ENCODE measurements at places on chromosomes 2 and 18. TPM values are rescaled to one million over a fixed set of nuclear protein-coding genes. Genes with fewer than 3 reads are reported as not detected.

- no peak for DNase-seq
Observed at GRCh38 chr2:175277772-175278171, 96.3 kb upstream of the ATP5MC3 start.

DNA sequence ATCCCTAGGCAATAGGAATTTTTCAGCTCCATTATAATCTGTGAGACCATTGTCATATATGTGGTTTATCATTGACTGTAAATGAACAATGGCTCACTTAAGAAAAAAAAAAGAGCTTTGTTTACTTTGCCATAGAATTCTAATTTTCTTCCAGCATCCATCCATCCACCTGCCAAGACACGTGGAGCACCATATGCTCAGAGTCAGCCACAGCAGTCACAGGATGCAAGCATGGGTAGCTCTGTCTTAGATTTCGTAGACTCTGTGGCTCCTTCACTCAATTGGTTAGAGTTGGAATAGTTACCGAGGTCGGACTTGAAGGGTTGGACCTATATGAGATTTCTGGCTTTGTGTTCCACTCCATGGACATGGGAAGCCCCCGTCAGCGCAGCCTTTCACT lies 75.6 kb downstream of the COA5 start:
- DNase-seq = no peak

- DNase-seq = no peak
Observed at GRCh38 chr2:61786876-61787275, 67.0 kb downstream of the FAM161A start.

- DNase-seq = no peak
Observed at GRCh38 chr2:235324324-235324723, 169.5 kb upstream of the AGAP1 start.

DNA sequence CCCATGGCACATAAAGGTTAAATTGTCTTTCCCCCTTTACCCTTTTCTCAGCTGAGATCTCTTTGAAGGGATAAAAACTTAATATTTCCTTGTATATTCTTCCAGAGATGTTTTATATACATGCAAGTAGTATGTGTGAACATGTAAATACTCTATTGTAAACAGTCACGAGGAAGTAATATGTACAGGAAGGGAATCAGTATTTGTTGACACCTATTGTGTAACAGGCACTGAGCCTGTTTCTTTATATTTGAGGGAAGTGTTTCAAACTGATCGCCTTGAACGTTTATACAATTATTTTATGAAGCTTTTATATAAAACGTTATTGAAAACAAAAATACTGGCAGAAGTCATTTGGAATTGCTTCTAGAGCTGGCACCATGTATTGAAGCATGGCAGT lies 13.2 kb downstream of the RALBP1 start:
- DNase-seq = no peak

Gene RPRM
- 5.0 TPM for total RNA-seq

Gene MEP1B
- not detected for total RNA-seq

Gene ANKRD30BL
- not detected for total RNA-seq

Gene DSC2
- total RNA-seq = 0.58 TPM

Gene MALL
- total RNA-seq = 1.3 TPM

All from stomach (tissue), 19 donors.